ENCODE measurements at places on chromosomes 2 and 18.

DNA sequence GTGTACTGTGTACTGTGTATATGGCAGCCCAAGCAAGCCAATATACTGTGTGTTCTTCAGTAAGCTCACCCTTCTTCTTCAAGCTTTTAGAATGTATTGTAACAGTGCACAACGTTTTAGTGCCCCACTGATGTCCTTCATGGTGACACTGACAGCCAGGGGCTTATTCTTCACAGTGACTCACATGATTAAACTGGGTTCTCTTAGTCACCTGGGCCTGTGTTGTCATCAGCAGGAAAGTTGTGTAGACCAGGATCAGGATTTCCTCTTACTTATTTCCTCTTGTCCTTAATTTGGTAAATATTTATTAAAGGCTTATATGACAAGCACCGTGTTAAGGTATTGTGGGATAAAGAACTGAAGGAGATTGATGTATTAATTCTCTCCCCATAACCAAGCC is 67.9 kb upstream of the THOC1 start:
- DNase-seq = no peak

GRCh38 chr2:172848519-172848918 is 112.9 kb downstream of the RAPGEF4 start:
- no peak for DNase-seq

DNA sequence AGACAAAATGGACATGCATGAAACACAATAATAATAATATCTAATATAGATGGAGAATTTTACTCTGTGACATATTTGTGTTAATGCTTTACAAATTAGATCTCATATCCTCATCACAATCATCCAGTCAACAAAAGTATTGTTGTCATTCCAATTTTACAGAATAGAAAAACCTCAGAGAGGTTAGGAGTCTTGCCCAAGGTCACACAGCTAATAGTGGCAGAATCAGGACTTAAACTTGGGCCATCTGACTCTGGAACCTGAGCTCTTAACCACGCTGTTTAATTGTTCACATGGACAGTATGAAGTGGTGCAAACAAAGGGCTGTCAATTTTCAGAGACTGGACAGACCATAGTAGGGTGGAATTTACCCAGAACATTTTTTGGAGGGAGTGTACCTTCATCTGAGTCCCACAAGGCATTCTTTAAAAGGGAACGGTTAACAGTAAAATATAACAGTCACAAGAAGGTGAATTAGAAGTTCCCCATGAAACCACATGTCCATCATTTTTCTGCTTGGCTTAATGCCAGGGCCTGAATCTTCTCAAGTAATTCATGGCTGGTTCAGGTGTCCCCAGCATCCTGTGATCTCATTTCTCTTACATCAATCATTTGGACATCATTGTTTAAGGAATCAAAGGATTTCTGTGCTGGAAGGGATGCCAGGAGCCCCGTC is 35.4 kb upstream of the CCDC93 start:
- DNase-seq = no peak

DNA sequence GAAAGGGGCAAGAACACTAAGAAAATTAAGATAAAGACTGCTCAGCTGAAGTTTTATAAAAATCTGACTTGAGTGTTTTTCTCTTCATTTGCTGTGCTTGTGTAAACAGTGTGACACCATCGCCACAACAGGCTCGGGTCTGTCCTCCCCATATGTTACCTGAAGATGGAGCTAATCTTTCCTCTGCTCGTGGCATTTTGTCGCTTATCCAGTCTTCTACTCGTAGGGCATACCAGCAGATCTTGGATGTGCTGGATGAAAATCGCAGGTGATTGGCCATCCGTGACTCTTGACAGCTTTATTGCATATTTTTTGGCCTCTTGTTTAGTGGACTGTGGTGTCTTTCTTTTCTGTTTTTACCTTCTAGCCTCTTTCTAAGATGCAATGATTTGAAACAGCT is 22.1 kb downstream of the MFF start:
- no peak for DNase-seq

- no peak for DNase-seq
These were observed 36.0 kb downstream of the DPYSL5 start for GRCh38 chr2:26883956-26884355.

- DNase-seq = no peak
These were observed 94.7 kb upstream of the CWC22 start for GRCh38 chr2:180101846-180102245.

DNA sequence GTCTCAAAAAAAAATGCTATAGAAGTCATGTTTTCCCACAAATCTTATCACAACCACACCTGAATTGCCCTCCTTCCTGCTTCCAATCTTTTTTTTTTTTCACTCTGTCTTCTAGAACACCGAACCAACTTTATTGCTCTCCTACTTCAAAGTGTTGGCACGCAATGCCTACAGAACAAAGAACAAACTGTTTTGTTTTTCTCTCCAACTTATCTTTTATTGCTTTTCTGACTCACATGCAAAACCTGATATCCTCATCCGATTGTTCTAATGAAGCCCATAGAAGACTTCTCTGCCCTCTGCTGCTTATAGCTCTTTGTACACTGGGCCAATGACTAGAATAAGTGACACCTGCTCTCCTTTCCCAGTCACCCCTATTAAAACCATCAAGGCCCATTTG is 602.8 kb downstream of the EPHA4 start:
- DNase-seq = no peak

GRCh38 chr2:70472221-70472890 is 81.3 kb downstream of the TGFA start:
- DNase-seq = no peak

- DNase-seq = no peak
These were observed 22.7 kb upstream of the PDIA6 start for GRCh38 chr2:10835052-10835970.

GRCh38 chr2:145563741-145564615 is 1044.1 kb upstream of the ZEB2 start:
- DNase-seq = no peak

DNA sequence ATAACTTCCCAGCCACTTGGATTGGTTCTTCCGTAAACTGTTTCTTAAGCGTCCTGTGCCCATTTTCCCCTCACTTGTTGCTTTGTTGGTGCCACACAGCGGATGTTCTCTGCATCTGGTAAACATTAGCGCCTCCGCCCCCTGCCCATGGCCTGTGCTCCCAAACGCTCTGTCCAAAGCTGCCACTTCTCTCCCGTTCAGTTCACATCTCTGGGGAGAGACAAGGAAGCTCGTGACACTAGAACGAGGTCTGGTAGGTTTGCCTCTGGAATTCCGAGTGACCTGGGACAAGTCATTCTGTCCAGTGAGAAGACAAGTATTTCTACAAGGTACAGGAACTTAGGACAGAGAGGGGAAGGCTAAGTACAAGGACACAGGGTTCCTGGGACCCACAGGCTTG is 9.4 kb downstream of the COPS9 start:
- no peak for DNase-seq

- DNase-seq = no peak
These were observed 21.3 kb downstream of the FBLN7 start for GRCh38 chr2:112159454-112159921.

DNA sequence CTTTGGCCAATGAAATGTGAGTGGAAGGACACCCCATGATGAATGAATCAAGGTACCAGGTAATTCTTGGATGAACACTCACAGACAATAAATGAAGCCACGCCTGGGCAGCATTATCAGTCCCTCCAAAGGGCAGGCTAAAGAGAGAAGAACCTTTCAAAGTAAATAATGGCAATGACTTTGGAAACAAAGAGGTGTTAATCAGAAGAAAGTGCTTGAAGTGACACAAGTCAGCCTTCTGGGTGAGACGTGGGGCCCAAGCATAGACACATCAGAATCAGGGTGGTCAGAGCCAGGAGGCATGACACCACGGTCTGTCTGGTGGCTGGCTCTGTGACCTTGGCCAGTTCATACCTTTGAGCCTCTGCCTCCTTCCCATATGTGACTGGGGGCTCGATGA is 103.3 kb downstream of the POLR1A start:
- DNase-seq = no peak

GRCh38 chr2:241432824-241433448 is 75.4 kb downstream of the STK25 start:
- DNase-seq = no peak

- DNase-seq = no peak
These were observed 195.0 kb downstream of the MYCN start for GRCh38 chr2:16135196-16135912.

DNA sequence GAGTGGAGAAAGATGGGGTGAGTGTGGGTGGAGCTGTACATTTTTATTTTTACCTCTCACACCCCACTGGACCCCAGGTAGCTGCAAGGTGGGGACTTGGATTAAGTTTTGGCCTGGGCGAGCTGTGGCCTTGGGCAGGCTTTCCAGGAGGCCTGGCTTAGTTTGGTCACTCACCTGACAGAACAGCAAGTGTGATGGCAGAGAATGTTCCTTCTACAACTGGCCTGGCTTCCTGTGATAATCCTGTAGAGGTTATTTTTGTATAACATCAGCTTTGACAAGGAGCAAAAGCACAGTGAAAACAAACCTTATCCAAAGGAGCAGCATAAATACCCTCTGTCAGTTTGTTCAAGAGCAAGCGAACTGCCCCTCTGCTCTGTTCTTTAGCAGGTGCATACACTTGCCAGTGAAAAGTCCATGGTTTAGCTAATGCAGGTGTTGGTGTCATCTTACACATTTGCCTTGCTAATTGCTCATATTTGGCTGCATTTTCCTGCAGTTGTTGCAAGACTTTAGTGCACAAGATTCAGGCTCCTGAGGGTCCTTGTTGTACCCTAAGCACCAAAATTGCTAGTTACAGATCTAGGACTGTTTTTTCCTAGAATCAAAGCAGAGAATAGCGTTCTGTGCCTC is 6.3 kb downstream of the THNSL2 start:
- no peak for DNase-seq

DNA sequence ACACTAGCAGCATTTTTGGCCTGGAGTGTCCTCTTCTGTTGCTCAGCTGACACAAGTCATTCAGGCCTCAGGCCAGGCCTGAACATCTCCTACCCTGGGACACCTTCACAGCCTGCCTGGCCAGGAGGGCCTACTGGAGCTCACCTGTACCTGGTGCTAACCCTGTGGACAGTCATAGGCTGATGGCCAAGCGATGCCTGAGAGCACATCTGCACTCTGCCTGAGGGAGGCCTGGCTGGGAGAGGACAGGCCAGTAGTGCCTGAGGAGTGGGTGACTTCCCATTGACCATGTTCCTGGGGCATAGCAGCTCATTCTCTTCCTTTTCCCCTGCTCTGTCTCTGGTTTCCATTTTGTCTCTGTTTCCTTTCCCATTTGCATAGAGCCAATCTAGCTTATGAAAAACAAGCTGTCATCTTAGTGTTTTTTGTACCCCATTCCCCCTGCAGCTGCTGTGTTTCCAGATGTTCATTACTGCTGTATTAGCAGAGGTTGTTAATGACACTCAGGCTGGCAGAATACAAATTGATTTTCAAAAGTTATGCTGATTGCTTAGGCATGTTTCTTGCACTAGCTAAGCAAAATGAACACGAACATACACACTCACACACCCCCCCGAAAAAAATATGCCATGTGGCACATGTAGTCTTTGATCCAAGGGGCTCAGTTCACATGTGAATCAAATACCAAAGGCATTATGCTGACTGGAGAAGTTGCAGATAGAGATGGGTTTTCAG is 149.7 kb upstream of the HS6ST1 start:
- no peak for DNase-seq

DNA sequence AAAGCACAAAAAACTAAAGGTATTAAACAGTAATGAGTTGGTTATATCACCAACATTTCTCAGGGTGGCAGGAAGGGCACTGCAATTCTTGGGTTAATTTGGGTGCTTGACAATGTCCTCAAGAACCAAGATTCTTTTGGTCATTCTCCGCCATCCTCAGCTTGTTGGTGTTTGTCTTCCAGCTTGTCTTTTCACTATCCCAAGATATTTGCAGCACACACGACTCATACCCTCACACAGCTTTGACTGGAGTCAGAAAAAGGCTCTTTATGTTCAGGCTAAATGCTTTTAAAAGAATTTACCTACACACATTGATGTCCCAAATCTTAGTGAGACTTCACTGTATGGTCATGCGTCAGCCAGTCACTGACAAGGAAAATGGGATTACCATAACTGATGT is 12.5 kb downstream of the GREB1L start:
- no peak for DNase-seq

DNA sequence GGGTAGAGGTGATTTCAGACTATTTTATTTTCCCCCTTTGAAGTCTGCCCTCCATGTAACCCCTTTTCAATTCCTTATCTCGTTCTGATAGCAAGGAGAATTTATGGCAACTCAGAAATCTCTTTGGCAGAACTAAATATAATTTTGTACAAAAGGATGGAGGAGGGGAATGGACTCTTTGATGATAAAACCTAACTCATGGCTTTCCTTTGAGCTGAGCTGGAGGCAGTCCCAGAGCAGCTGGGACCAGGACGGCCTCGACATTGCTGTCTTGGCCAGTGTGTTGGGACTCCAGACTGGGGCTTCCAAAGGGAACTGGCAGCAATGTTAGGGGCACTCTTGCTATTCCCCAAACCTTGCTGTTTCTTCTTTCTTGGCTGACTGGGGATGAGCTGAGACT is 47.7 kb downstream of the PAX8 start:
- DNase-seq = no peak

DNA sequence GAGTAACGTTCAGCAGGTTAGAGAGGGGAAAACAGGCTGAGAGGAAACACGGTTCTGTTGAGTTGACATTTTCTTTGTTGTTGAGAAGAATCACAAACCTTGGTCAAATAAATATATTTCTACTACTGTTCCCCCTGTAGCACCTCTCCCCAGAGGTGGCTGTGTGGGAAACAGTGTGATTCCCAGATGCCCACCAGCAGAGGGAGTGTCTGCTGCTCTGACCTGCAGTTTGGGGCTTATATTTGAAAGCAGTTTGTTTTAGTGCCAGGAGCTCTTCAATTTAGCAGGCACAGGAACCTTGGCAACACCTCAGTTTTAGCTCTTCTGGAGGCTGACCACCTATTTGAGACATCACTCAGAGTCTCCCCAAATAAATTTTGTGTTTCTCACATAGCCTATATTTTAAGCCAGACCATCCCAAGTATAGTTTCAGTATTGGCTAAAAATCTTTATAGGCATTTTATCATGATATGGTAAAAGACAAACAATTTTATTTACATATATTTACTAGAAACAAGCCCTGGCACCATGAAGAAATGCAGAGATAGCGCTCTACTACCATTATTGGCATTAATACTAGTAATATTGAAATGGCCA is 75.7 kb downstream of the PIK3C3 start:
- no peak for DNase-seq

- no peak for DNase-seq
These were observed 13.6 kb downstream of the CCDC68 start for GRCh38 chr18:54945576-54946125.

- no peak for DNase-seq
These were observed 7.5 kb downstream of the TMSB10 start for GRCh38 chr2:84912984-84913383.
